Epithelial cell of proximal tubule (primary cell): ENCODE measurements at places on chromosomes 3 and 15. TPM values are rescaled to one million over a fixed set of nuclear protein-coding genes. Genes with fewer than 3 reads are reported as not detected.

DNA sequence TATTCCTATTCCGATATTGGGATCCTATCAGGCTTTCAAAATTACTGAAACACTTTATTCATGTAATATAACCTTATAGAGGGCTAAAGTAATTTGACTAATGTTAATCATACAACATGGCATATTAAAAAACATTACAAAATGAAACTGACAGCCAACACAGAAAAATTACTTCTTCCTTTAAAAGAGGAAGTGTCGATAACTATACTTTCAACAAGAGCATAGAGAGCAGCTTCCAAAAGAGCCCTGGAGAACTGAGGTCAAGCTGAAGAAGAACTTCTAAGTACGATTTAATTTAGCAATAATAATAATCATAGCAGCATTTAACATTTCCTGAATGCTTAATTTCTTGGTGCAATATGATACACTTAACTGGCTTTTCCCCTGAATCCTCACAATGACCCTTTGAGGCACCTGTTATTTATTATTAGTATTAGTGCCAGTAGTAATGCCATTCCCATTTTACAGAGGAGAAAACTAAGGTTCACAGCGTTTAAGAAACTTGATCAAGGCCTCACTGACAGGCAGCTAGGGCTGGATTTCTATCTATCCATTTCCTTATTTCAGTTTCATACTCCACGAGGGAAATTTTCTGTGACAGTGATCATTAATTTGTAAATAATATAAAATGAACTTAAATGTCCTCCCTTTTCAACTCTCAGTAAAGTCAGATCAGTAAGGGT lies 181.6 kb downstream of the CFAP20DC start:
- DNase-seq: no peak

DNA sequence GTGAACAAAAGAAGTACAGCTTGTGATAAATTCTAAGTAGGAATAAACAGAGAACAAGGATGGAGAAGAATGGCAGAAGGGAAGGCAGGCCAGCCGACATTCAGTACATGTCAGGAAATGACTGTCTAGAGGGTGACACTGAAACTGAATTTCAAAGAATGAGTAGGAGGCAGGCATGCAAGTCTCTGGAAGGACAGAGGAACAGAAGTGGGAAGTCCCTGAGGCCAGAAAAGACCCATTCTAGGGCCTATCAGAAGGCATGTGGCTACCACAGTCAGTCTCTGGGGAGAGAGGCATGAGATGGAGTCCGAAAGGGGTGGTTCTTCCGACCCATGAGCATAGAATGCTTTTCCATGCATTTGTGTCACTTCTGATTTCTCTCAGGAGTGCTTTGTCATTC lies 243.5 kb upstream of the UBE2E2 start:
- DNase-seq: no peak

GRCh38 chr3:48747706-48748105 lies 30.7 kb upstream of the IP6K2 start:
- no peak for DNase-seq

DNA sequence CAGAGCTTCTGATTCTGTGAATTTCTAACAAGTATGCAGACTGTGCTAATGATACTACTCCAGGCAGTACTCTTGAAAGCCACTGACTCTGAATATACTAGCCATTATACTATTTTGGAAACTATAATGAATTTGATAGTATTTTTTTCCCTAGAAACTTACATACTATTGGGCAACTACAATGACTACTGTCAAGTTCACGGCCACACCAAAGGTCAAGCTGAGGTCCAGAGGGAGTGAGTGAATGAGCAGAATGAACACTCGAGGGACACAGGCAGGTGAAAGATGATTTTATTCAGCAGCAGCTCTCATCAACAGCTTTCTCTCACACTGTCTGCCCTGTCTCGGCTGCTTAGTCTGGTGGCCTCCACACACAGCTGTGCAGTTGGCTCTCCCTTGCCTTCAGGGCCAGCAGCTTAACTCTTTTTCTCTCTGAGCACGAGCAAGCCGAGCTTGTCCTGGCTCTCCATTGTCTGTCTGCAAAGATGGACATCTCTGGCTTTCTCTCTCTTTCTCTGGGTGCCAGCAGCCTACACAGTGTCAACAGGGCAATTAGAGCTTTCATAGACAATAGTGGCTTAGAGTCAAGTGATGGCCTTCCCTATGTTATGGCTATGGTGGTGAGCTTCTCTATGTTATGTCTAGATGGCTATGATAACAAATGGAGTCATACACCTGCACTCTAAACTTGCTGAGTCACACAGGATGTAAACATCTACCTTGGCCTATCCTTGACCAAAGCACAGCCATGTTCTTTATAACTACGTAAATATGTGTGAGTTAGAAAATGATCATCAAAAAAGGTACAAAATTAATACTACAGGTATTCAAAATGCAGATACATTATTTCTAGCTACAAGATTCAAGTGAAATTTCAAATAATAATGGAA lies 362.4 kb downstream of the CGGBP1 start:
- DNase-seq: no peak

Gene ERICH6
- total RNA-seq: not detected in 2 replicates

Gene MUSTN1
- not detected in 2 replicates for total RNA-seq
